H1 (cell line): ENCODE measurements at places on chromosomes 1 and 21. TPM values are rescaled to one million over a fixed set of nuclear protein-coding genes. Genes with fewer than 3 reads are reported as not detected.

SSX2IP gene
- 2.2 and 4.0 TPM in 2 replicates for polyA plus RNA-seq

GRCh38 chr1:179327679-179328078, 34.1 kb downstream of the SOAT1 start:
- DNase-seq = no peak

- no peak for DNase-seq
Measured at GRCh38 chr1:21184276-21184675, 7.6 kb upstream of the EIF4G3 start.

GRCh38 chr1:159598196-159598595, 10.6 kb downstream of the APCS start:
- no peak for DNase-seq

GRCh38 chr21:23952269-23952668, 1655.0 kb downstream of the MRPL39 start:
- DNase-seq = no peak

GRCh38 chr21:21003701-21004100, 5.5 kb downstream of the NCAM2 start:
- DNase-seq = no peak

NBPF1 gene
- polyA plus RNA-seq = 8.5 and 9.6 TPM in 2 replicates

GRCh38 chr1:175174309-175175102, 18.1 kb downstream of the KIAA0040 start:
- no peak for DNase-seq

CAP1 gene
- 94.5 and 140 TPM in 2 replicates for polyA plus RNA-seq

DNA sequence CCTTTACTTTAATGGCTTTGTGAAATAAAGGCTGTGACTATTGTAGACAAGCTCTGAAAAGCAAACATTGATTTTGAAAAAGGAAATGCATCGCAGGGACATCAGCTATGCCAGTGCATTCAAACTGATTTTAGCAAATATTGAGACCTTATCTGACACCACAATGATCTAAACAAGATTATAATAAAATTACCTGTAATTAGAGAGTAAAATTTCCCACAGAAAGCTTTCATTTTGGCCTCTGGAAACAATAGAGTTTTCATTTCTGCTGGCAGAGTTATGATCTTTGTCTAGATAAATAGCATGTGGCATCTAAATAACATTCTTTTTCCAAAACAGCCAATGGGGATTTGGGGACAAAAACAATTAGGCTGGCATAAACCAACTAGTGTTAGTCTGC, 650.4 kb upstream of the PRMT6 start:
- DNase-seq = no peak

VHLL gene
- polyA plus RNA-seq = not detected in 2 replicates

DNA sequence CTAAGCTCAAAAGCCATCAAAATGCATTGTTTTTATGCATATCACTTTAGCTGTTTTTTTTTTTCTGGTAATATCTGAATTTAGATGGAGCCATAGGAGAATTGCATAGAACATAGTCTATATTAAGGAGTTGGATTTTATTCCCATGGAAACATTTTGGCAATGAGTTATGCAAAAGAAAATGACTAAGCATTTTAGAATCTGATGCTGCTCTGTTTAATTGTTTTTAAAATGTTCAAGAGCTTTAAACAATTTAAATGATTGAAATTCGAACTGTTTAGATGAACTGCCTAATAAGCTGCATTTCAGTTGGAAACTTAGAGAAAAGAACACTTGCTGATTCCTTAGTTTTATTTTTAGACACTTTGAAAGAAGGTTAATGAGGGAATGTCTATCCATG, 1531.5 kb upstream of the B3GALT2 start:
- no peak for DNase-seq

USH2A gene
- polyA plus RNA-seq = 0.02 TPM in 2 replicates

OR14K1 gene
- not detected in 2 replicates for polyA plus RNA-seq

ATP6V1G3 gene
- polyA plus RNA-seq = not detected in 2 replicates

DNA sequence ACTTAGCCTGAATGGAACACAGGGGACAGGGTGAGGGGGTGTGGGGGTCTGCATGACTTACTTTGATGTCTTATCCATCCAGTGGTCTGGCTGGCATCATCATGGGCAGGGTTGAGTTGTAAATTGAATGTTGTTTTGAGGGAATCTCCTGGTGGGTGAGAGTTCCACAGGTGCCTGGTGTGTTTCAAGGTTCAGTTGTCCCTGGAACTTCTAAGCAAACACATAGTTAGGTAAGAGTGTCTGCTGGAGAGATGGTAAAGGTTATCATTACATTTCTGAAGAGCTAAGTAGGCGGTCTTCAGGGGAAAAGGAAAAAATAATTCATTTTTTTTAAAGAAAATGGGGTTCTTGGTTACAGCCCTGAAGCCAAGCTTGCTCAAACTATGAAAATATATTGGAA, 46.0 kb upstream of the SIPA1L2 start:
- DNase-seq = no peak

GRCh38 chr1:116712510-116712909, 41.7 kb upstream of the CD2 start:
- no peak for DNase-seq

DNA sequence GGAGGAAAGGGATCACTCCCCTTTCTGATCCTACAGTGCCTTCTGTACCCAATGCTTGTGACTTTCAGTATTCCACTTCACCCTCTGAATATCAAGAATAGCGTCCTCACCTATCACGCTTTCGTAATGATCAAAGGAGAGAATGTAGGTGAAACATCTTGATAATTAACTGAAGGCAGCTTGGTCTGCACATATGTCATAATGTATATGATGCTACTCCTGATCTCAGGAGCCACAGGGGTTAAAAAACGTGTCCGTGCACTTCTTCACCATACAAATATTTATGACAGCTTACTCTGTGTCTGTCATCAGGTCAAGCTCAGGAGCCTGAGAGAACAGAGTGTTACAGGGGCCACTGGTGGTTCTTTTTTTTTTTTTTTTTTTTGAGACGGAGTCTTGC, 1.2 kb upstream of the PIK3C2B start:
- no peak for DNase-seq

DNA sequence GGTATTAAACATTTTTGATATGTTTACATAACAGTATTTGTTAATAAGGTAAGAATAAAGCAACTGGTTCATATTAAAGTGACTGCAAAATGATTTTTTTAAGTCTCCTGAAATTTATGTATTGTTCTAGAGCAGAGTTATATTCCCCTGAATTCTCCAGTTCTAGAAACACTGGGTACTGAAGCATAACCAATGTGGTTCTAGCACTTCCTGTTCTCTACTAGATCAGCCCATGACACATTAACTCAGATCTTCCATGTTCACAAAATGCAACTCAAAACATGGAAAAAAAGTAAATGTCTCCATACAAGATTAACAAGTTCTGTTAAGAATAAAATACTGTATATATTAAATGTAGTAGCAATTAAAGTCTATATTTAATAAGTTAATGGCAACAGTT, 3.9 kb downstream of the NEGR1 start:
- no peak for DNase-seq

IVL gene
- not detected in 2 replicates for polyA plus RNA-seq

CD34 gene
- polyA plus RNA-seq = 0.50 and 0.54 TPM in 2 replicates

ACTA1 gene
- 23.5 and 49.6 TPM in 2 replicates for polyA plus RNA-seq

CYP4B1 gene
- 0.08 and 0.23 TPM in 2 replicates for polyA plus RNA-seq

GRCh38 chr1:162765788-162766187, 24.7 kb upstream of the HSD17B7 start:
- no peak for DNase-seq

HLX gene
- polyA plus RNA-seq = 0.11 and 0.17 TPM in 2 replicates

SLC41A1 gene
- 34.1 and 41.2 TPM in 2 replicates for polyA plus RNA-seq

- DNase-seq = no peak
Measured at GRCh38 chr1:91278754-91279153, 125.9 kb downstream of the HFM1 start.

ETV3L gene
- 0.26 and 0.28 TPM in 2 replicates for polyA plus RNA-seq

- DNase-seq = no peak
Measured at GRCh38 chr21:24994717-24995116, 612.6 kb downstream of the MRPL39 start.

GRCh38 chr1:48061162-48062136, 64.3 kb upstream of the TRABD2B start:
- DNase-seq = peak; percentile 76

KCNT2 gene
- 2.3 TPM in 2 replicates for polyA plus RNA-seq
